ENCODE measurements at places on chromosomes 1 and 21. TPM values are rescaled to one million over a fixed set of nuclear protein-coding genes. Genes with fewer than 3 reads are reported as not detected.

Gene TRPM2
- 40.9 TPM for total RNA-seq

Gene HSD3B2
- not detected for total RNA-seq

Gene CRYAA
- total RNA-seq = not detected

DNA sequence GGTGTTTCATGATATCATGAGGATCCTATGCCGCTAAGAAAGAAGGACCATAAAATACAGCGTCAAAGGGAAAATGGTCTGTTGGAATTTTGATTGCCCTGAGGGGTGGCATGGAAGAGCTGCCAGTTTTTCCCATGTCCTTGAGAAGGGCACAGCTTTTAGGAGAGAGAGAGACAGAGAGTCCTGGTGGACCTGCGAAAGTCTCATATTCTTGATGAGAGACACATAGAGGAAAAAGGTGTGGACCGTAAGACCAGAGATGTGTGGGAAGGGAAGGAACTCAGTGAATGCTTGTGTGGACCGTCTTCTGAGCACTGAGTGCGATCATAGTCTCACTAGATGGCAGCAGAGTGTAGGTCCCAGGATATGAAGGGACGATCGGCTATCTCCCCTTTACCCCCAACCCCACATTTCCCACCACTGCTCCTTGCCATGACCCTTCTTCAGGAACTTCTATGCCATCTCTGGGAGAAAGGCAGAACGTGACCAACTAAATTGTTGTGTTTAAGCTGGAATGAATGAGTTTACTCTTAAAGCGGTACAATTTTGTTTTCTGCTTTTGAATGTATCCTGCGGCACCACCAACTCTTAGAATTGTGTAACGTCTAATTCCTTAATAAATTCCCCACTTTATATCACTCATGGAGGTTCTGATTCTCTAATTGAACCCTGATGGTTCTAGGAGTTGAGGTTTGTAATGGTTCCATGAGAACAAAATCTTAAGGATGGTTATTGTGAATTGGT, 117.7 kb downstream of the CTH start:
- peak; percentile 29 for DNase-seq

GRCh38 chr1:95117207-95118066, at the start of gene TLCD4:
Gene TLCD4 (plus strand): TSS chr1:95117355. CDS start chr1:95143902, 26,547 bp downstream.
- peak; percentile 28 for DNase-seq

DNA sequence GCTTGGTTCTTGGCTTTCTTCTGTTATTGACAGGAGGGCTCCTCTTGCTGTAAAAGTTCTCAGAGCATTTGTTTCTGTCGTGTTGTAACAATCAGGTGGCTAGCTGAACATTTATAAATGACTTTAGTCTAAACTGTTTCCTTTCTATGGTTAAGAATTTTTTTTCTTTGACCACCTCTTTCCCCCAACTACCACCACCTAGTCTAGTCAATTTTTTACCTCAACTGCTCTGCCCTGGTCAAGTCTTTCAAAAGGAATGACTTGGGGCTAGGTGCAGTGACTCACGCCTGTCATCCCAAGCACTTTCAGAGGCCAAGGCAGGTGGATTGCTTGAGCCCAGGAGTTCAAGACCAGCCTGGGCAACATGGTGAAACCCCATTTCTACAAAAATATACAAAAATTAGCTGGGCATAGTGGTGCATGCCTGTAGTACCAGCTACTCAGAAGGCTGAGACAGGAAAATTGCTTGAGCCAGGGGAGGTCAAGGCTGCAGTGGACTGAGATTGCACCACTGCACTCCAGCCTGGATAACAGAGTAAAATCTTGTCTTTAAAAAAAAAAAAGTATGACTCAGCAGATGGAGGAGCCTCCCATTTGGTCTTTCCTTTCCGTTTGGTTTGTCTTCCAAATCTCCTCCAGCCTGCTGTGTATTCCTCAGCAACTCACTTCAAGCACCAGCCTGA, 40.7 kb downstream of the MAP3K21 start:
- DNase-seq = no peak

DNA sequence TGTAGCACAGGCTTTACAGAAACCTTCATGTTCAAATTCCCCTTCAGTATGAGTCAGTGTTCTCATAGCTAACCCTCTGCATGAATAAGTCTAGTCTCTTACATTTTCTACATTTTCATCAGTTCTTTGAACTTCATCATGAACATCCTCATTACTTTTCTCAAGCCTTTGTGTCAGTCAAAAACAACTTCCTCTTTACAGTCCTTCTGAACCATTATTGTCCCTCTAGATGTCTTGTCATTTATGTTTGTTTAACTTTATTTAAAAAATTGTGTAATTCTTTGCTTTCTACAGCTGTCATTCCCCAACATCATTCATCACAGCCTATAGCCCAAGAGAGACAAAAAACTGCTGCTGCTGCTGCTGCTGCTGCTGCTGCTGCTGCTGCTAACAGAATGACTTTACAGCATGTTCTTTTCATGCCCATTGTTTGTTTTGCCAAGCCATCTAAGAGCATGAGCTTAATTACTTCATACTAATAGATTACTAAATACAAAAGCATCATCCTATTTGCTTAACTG, 133.1 kb downstream of the LRRC40 start:
- DNase-seq = no peak

DNA sequence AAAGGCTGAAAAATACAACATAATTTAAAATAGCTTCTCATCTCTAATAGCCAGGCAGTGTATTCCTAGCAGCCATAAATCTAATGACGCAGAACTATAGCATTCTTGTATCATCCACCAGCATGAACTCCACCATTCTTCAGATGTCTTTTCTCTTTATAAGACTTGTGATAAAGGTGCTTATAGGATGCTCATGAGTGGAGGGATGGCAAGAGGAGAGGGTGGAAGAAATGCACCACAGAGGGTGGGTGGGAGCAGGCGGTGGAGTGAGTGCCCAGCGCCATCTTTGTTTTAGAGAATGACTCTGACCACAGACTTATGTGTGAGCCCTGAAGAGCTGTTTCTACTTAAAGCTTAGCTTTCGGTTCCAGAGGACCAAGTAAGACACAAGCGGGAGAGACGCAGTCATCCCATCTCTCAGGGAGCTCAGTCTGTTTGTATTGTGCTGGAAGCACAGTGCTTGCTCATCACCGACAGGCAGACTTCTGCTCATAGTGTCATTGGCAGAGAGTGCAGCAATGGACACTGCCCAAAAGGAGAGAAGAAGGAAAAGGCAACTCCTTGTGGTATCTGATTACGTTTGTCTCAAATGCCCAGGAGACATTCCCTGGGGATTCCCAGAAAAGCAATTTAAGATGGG, 65.6 kb downstream of the KCNJ15 start:
- DNase-seq = no peak

GRCh38 chr1:15058261-15058660, 95.3 kb upstream of the TMEM51 start:
- DNase-seq = no peak

DNA sequence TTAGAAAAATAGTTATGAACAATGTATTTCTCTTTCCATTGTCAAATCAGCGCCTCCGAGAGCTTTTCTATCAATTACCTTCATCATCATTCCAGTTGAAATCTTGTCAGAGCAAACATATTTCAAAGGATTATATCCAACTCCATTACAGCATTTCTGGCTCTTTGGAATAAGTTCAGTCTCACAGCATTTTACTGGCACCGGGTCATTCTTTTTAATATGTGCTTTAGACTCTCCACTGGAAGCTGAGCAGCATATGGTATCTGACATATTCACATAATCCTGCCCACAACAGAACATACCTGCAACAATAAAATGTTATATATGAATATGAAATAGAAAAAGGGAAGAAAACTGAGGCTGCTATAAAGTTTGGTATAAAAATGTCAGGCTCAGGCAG, 222.9 kb downstream of the KCTD3 start:
- DNase-seq = no peak
